ENCODE measurements at places on chromosomes 2 and 18.
A peak's percentile ranks its signal among the peaks of the same experiment; 100 is the strongest.

- no peak for DNase-seq
Measured at GRCh38 chr2:207852791-207853190, 83.1 kb upstream of the FZD5 start.

DNA sequence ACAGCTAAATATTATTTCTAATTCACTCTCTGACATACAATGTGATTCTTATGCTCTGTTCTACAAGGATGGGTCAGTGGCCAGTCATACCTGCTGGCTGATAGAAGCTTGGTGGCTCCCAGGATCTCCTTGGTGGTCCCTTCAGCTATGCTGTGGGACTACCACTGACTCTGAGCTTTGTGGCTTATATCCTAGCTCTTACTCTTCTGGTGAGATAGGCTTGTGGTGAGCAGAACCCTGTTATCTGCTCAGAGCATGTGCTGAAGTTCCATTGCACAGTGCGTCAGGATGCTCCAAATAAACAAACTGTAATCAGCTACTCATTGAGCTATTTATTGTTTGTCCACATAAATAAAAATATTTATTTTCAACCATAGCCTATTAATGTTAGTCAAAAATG, 51.7 kb downstream of the MFSD6 start:
- DNase-seq: no peak

DNA sequence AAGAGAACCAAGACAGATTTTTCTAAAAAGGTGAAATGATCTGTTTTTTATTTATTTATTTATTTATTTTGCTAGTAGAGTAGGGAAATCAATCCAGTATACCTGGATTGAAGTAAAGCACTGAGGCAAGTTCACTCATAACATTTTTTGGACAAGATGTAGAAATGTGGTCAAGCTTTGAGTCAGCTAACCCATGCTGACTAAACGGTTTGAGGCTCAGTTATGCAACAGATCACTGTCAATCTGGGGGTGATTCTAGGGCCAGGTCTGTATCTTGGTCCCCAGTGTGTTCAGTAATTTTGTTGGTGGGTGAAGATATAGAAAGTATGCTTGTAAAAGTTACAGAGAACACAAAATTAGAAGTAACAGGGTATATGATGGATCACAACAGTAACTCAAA, 60.2 kb downstream of the RMDN2 start:
- no peak for DNase-seq

DNA sequence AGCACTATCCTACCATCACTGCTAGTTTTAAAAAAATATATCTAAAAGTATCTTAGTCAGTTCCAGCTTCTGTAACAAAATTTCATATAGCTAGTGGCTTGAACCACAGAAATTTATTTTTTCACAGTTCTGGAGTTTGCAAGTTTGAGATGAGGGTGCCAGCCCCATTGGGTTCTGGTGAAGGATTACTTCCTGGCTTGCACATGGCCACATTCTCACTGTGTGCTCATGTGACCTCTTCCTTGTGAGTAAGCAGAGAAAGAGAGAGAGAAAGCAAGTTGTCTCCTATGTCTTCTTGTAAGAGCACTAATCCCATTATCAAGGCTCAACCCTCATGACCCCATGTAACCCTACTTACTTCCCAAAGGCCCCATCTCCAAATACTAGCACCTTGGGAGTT, 158.9 kb downstream of the DOK6 start:
- DNase-seq: no peak

DNA sequence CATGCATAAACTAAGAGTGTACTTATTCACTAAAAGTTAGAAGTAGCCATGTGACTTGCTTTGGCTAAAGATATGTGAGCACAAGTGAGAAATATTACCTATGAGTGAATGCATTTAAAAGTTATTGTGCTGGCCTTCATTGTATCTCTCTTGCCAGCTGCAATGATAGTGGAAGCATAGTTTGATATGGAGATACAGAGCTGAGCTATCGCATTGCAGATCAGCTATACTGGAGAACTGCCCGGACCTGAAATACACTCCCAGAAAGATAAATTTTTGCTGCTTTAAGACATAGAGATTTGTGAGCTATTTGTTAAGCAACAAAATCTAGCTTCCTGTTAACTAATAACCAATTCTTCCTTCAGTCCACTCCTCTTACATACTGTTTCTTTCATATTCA, 571.1 kb downstream of the CPS1 start:
- DNase-seq: no peak

- peak; percentile 21 for DNase-seq
Measured at GRCh38 chr2:30681022-30681421, 126.2 kb downstream of the CAPN13 start.

GRCh38 chr2:232300894-232301387, 77.6 kb upstream of the ALPP start:
- DNase-seq: no peak

- no peak for DNase-seq
Measured at GRCh38 chr2:171813126-171813525, 80.9 kb downstream of the SLC25A12 start.

GRCh38 chr2:152241948-152242729, 66.6 kb upstream of the STAM2 start:
- DNase-seq: no peak

GRCh38 chr18:23237524-23238151, 102.4 kb downstream of the CABLES1 start:
- peak; percentile 79 for DNase-seq

DNA sequence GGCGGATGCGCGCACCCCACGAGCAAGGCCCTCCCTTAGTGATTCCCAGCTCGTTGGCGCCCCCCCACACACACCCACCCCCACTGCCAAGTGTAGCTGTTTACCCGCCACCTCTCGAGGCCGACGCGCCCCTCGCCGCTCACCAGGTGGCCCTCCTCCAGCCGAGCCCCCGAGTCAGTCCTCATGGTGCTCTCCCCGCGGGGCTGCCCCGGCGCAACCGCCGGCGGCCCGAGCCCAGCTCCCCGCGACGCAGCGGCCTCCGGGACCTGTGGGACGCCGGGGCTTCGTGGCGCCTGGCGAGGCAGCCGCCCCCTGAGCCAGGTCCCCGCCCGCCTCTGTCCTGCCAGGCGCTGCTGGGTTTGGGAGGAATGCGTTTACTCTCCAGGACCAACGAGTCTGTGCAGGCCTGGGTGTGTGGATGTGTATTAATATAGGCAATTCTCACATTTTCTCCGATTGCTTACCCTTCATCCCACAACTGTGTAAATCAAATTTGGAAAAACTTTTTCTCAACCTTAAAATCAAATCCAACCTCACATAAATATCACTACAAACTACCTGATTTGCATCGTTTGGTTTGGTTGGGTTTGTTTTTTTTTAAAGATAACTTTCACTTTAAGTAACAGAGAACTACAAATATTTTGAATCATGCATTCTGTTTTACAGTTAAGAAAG, at the start of gene TMEM237:
Gene TMEM237, minus strand, starts transcription at position 288 of the 675 bp plus-strand sequence. Its CDS starts 103 bp downstream, at position 185.
- no peak for DNase-seq

DNA sequence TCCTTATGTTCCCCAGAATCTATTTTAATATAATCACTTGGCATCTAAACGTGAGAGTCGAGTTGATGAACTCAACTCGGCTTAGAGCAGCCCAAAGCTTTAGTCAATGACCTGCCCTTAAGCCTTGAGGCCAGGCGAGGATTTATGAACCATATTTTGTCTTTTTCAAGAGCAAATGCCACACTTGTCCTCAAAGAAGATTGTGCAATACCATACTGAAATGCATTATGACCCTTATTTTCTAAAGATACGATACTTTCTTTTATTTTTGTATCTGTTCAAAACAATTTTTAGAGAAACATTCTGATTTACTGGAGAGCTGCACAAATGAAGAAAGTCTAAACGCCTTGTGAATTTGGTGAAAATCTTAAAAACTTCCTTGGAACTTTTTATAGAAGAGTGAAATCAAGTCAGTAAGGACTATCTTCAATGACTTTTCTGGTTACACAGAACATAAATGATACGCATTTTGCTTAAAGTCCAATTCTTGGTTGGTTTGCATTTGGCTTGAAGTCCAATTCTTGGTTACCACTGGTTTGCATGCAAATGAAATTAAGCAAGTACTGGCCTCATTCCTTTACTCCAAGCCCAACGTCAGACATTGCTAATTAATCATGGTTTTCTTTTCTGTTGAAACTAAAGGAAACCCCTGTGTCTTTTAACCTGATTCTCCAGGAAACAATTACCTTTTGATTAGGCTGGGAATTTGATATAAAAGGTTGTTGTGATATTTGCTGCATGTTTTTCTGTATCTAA, 105.8 kb upstream of the CAVIN2 start:
- DNase-seq: no peak

DNA sequence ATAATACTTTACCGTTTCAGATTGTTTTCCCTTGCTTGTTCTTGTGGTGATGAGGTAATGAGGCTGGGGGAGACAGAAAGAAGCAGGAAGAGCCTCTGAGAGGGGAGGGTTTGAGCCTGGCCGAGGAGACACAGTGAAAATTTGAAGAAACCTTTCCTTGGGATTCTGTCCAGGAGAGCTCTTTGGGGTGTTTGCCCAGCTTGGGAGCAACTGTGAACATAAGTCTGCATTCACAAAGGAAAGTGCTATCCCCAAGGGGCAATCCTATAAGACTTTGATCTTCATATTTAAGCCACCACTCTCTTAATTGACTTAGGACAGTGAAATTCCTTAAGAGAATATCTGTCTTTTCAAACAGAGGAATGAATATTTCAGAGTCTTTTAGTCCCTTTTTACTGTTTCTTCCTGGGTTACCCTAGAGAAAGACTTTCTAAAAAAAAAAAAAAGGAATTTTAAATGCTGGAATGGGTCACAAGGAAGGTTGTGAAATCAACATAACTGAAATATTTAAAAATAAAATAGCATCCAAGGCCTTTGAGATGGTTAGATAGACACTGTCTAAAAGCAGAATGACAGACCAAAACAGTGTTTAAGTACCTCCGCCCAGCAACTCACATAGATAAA, 52.5 kb upstream of the STAM2 start:
- no peak for DNase-seq

GRCh38 chr18:74463254-74463653, 6.1 kb upstream of the DIPK1C start:
- no peak for DNase-seq

GRCh38 chr2:105786231-105787230, 41.8 kb downstream of the NCK2 start:
- DNase-seq: no peak

GRCh38 chr2:53104263-53104662, 663.3 kb upstream of the CHAC2 start:
- DNase-seq: no peak

DNA sequence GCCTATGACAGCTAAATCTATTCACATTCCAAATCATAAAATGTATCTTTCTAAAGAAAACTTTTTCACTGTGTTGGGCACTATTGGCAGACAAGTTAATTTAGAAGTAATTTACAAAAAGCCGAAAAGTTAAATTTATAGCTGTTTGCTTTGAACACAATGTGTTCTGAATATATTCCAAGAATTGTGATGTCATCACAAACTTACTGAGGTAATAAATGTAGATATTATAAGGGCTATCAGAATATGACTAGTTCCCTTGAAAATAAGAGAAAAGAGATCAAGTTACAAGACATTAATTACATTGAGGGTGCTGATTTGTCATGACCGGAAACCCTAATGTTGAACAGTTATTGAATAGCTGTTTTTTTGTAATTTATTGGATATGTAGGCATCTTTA, 153.9 kb upstream of the SCN7A start:
- no peak for DNase-seq

DNA sequence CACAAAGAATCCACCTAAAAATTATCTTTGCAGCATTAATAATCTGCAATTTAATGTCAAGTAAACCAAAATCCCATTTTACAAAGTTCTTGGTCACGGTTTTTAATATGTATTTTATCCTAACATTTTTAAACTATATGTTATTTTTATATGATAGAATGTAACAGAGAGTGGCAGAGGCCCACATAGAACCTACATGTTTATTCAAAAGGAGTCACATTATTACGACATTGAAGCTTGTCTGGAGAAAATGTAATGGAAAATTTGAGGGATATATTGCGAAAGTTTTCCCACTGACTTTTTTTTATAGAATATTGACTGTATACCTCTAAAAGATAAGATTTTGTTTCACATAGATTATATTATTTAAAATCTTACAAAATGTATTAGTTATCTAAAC, 89.7 kb upstream of the COL3A1 start:
- no peak for DNase-seq

DNA sequence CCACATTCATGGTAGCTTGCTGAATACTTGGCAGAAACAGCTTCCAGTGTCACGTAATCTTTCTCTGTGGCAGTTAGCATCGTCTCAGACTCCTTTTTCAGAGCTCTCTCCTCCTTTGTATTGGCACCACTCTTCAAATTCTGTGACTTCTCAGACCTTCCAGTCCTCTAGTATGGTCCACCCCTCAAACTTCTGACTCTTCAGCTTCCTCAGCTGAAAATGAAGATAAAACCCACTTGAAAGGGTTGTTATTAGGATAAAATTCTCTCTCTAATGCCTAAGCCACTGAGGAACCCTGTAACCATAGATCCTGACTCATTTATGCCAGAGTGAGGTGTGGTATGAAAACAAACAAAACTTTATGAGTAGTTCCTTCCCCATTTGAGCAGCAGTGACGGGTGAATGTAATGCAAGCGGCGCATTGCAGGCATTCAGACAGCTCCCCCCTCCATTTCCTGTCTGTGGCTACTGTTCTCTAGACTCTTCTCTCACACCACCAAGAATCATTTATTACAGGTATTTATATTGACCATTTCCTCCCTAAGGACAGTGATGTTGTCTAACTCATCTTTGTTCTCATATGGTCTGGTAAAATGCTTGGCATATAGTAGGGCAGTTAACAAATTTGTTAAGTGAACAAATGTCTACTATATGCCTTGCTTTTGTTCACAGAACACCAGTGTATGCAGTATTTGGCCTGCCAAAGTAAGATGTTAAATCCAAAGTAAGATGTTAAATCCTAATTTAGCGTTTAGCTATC, 35.3 kb downstream of the GALNT1 start:
- DNase-seq: no peak

All from right atrium auricular region (tissue), 2 donors.